ENCODE measurements at places on chromosomes 1 and 21. TPM values are rescaled to one million over a fixed set of nuclear protein-coding genes. Genes with fewer than 3 reads are reported as not detected.

DNA sequence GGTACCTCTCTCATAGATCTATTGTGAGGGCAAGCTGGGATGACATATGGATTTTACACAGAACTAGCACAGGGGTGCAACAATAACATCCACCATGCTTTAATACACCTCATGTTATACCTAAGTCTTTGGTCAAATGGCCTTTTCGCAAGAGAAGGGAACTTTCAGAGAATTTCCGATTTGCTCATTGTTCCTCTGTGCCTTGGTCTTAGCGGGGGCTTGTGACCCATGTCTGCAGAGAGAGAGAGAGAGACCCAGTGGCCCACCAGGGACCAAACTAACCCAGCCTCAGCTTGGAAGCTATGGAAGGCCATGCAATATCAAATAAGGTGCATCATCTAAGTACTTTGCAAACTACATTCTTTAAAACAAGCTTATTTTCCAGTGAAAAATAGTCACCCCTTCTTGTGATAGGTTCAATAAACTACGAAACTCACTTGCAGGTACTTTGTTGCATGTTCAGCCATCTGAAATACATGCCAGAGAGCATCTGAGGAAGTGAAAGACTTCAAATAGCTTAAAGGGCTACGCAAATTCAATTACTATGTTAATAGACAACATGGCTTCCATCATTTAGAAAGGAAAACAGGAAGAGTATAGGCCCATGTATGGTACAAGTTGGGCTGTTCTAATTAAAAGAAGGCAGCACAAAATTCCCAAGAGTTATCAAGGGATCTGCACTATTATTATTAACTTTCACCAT lies 100.7 kb downstream of the KCNN3 start:
- no peaks in the 10 kb centered on the region for H3K4me1 ChIP-seq
- H3K36me3 ChIP-seq: no peaks in the 10 kb centered on the region

DNA sequence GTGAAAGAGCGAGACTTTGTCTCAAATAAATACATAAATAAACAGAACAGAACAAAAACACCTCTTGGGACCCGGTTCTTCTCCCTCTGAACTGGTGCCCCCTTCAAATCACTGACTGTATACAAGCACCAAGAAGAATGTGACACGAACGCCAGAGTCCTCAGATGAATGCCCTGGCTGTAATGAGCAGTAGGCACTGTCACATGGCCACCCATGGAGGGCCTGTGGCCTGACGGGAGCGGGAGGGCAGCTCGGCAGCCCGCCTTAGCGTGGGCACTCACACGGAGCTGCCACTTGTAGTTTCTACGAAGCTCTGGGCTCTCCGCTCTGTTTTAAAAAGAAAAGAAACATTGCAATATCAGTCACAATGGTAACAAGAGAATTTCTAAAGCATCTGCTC lies 146.0 kb downstream of the PEX14 start:
- H3K4me1 ChIP-seq: peaks cover 4% of the 10 kb centered on the region
- no peaks in the 10 kb centered on the region for H3K27me3 ChIP-seq

Gene PTPN22
- total RNA-seq: not detected

Gene OR14K1
- not detected for total RNA-seq

Gene NHLH2
- 0.29 TPM for total RNA-seq

DNA sequence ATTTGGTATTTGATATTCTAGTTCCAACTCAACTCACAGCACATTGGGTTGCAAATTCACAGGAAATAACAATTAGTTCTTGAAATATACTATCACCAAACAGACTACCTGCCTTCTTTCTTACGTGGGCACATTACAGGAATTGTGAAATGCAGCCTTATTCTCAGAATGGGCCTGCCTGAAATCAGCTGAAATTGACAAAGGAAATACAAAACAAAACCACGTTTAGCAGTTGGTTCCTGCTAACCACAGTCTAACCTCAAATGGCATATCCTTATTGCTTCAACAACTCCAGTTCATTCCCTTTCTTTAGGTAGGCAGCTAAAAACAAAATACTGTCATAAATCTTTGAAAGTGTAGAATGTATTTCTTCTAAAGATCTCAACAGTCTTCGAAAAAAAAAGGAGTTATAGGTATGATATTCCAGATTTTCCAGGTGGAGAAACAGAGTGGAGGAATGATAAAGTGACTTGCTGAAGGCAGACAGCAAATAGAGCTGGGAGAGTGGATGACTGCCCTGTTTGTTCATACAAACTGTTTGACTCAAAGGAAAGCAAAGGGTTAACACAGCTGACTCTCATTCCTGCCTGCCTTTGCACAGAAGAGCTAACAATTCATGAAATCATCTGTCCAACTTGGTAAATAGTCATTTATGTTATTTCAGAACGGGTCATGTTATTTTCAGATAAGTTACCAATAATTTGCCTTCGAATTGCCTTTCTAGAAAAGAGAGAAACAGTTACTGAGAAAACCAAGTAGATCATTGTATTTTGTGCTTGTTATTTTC lies 1.6 kb upstream of the GREM2 start:
- DNase-seq: no peak
- H3K27ac ChIP-seq: no peak overlapping the region
- no peaks in the 10 kb centered on the region for H3K36me3 ChIP-seq

Gene AVPR1B
- 0.60 TPM for total RNA-seq

Gene TCHH
- total RNA-seq: not detected

GRCh38 chr1:229047840-229048620 lies 222.9 kb upstream of the RAB4A start:
- peaks cover 5% of the 10 kb centered on the region for H3K36me3 ChIP-seq
- peaks cover 7% of the 10 kb centered on the region for H3K27me3 ChIP-seq
- no peaks in the 10 kb centered on the region for H3K4me1 ChIP-seq
- DNase-seq: no peak
- no peak overlapping the region for H3K4me3 ChIP-seq

Gene IQCC
- total RNA-seq: 5.1 TPM

- H3K27me3 ChIP-seq: peaks cover 41% of the 10 kb centered on the region
- peaks cover 13% of the 10 kb centered on the region for H3K4me1 ChIP-seq
- peak overlapping the region; percentile 53 for H3K27ac ChIP-seq
- peak; percentile 94 for DNase-seq
- H3K4me3 ChIP-seq: no peak overlapping the region
- H3K36me3 ChIP-seq: no peaks in the 10 kb centered on the region
Observed at GRCh38 chr1:34742667-34743270, 12.1 kb upstream of the GJB5 start.

DNA sequence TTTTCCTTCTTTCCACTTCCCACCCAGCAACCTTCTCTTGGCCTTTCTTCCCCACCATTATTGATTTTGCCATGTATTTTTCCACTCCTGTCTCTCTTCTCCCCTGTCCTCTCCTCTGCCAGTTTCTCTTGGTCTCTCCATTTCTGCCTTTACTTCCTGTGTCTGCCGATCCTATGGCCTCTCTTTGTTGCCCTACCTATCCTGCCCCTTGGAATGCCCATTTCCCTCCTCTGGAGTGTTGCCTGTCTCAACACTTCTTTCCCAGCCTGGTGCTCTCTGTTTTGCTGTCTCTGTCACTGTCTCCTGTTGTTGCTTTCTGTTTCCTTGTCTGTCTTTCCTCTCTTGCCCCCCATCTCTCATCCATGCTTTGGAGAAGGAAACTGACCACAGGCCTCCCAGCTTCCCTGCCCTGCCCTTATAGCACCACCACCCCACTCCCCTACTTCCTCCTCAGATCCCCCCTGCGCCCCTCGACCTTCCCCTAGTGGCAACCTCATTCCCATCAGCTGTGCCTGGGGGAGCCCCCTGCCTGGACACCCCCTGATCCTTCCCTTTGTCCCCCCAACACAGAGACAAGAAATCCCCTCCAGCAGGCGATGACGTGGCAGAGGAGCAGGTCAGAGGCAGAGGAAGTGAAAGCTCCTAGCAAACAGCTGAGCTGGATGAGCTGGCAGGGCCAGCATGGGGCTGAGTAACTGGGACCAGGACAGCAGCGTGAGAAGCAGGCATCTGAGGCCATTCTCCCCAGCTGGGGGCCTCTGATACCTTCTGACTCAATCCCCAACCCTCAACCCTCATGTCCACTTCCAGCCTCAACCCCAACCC lies 6.6 kb upstream of the ETV3L start:
- H3K27me3 ChIP-seq: peaks cover 48% of the 10 kb centered on the region
- DNase-seq: no peak

DNA sequence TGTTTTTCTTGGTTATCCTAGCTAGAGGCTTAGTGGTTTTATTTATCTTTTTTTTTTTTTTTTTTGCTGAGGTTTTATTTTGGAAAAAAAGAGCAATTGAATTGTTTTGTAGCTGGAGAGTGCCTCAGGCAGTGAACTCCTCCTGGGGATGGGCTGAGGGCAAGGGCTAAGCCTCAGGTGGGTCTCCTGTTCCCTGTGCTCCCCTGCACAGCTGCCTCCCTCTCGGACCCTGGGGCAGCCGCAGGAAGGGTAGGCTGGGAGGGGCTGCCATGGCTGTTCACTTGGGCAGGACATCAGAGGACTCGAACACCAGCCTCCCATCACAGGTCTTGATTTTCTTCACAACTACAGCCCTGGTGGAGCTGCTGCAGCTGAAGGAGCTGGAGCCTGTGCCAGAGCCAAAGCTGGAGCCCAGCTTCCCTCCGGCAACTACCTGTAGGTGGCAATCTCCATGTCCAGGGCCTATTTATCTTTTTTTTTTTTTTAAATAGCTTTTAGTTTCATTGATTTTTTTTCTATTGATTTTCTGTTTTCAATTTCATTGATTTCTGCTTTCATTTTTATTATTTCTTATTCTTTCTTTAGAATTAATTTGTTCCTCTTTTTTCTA lies 28.9 kb downstream of the LEPR start:
- no peak overlapping the region for H3K27ac ChIP-seq
- H3K4me1 ChIP-seq: no peaks in the 10 kb centered on the region
- H3K27me3 ChIP-seq: no peaks in the 10 kb centered on the region
- no peak overlapping the region for H3K4me3 ChIP-seq
- DNase-seq: no peak
- no peaks in the 10 kb centered on the region for H3K36me3 ChIP-seq

GRCh38 chr1:36553591-36554322 lies 71.0 kb upstream of the CSF3R start:
- DNase-seq: peak; percentile 72
- peaks cover 5% of the 10 kb centered on the region for H3K4me1 ChIP-seq
- H3K27me3 ChIP-seq: peaks cover 68% of the 10 kb centered on the region
- no peaks in the 10 kb centered on the region for H3K36me3 ChIP-seq

DNA sequence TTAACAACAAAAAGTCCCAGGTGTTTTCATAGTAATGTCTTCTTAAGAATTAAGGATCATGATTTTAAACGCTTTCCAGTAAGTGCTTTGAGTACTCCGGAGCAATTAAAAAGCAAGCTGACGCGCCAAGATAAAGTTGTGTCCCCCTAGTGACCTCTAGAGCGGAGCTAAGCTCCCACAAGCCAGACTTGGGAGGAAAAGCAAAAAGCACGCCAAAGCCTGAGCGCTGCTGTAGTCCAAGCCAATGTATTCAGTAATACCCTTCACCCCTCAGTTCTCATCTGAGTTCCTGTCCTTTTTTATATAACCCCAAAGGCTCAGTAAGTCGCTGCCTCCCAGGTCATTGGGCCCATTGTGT lies 3.5 kb upstream of the SLC44A5 start:
- peaks cover 60% of the 10 kb centered on the region for H3K27me3 ChIP-seq
- H3K4me3 ChIP-seq: peak overlapping the region; percentile 74
- no peaks in the 10 kb centered on the region for H3K36me3 ChIP-seq
- peaks cover 20% of the 10 kb centered on the region for H3K4me1 ChIP-seq
- no peak for DNase-seq

DNA sequence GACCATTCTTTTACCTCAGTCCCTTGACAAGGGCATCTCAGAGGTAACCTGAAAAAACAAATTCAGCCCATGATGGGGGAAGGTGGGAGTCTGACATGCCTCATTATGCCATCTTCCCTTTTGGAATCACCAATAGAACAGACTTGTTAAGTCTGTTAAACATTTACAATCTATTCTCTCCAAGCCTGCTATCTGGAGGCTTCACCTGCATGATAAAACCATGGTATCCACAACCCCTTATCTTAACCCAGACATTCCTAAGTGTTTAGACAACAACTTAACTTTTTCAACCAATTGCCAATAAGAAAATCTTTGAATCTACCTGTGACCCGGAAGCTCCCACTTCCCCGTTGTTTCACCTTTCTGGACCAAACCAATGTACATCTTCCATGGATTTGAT lies 233.0 kb upstream of the CACYBP start:
- H3K4me3 ChIP-seq: no peak overlapping the region
- no peaks in the 10 kb centered on the region for H3K27me3 ChIP-seq
- H3K27ac ChIP-seq: no peak overlapping the region
- DNase-seq: no peak
- H3K4me1 ChIP-seq: peaks cover 7% of the 10 kb centered on the region

DNA sequence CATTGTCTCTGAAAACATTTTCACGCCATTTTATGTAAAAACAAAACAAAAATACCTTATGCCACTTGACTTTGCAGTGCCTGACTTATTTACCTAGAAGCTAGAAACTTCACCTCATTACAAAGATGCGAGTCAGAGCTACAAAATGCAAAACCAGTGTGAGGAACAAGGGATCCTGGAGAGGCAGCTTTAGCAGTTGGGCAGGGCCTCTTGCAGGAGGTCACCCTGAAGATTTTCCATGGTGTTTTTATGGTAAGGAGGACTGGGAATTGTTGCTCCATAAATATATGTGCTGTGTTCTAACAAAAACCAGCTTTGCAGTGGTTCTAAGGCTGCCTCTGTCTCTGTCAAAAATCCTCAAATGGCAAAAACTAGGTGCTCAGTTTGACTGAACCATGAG lies 36.4 kb upstream of the TARBP1 start:
- DNase-seq: no peak
- H3K27me3 ChIP-seq: no peaks in the 10 kb centered on the region
- H3K4me1 ChIP-seq: peaks cover 13% of the 10 kb centered on the region
- no peak overlapping the region for H3K4me3 ChIP-seq
- peak overlapping the region; percentile 82 for H3K27ac ChIP-seq

Gene NUDT17
- total RNA-seq: 5.0 TPM

DNA sequence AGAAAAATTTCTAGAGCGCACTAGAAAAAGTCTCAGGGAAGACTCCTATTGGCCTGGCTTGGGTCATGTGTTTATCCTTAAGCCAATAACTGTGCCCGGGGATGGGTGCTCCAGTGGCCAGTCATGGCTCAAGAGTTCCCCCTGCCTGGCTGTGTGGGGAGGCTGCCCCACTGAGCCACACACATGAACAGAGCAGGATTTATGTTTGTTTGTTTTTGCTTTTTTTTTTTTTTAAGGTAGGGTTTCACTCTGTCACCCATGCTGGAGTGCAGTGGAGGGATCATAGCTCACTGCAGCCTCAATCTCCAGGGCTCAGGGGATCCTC lies 21.8 kb downstream of the EDN2 start:
- no peak overlapping the region for H3K4me3 ChIP-seq
- H3K4me1 ChIP-seq: peaks cover 8% of the 10 kb centered on the region
- no peak overlapping the region for H3K27ac ChIP-seq
- no peaks in the 10 kb centered on the region for H3K36me3 ChIP-seq
- DNase-seq: no peak

- no peak overlapping the region for H3K4me3 ChIP-seq
- H3K36me3 ChIP-seq: no peaks in the 10 kb centered on the region
- DNase-seq: no peak
- H3K27me3 ChIP-seq: peaks cover 27% of the 10 kb centered on the region
- H3K4me1 ChIP-seq: no peaks in the 10 kb centered on the region
- no peak overlapping the region for H3K27ac ChIP-seq
Observed at GRCh38 chr1:221981461-221981860, 239.6 kb upstream of the DUSP10 start.

Measured in progenitor cell of endocrine pancreas (in vitro differentiated cells).